Stimulated activated CD8-positive, alpha-beta memory T cell treated with anti-CD3 and anti-CD28 coated beads, Interleukin-12 subunit alpha, Interleukin-12 subunit beta, amount 100 ng/mL, for 1 hour (primary cell): ENCODE measurements at places on chromosomes 3 and 15.

DNA sequence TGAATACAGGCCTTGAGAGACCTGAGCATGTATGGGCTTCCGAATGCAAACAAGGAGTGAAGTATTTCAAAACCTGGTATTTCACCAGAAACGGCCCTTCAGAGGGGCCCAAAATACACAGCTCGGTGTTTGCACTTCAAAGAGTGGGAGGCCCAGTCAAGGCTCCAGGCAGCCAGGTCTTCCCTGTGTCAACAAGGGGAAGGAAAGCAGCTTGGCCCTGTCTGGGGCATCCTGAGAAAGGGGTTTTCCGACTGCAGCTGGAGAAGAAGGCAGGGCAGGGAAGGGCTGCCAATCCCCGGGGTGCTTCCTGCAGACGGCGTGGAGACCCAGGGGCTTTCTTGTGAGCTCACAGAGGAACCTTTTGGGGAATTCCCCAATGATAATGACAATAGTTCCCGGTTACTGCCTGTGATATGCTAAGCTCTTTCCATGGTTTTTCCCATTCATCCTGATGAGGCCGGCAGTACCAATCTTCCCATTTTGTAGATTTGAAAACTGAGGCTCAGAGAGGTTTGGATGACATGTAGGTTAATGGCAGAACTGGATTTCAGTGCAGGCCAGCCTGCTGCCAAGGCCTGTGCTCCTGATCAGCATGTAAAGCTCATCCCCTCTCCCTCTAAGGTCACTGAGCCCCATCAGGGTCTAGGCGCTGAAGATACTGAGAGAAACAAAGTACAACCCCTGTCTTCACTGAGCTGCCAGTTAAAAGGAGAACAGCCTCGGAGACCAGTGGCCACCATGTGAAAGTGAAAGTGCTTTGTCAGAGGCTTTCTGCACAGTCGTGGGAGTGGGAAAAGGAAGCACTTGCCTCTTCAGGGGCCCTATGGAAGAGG is 43.0 kb upstream of the TLE3 start:
- DNase-seq = no peak

GRCh38 chr15:80531796-80532195 is 127.6 kb downstream of the ARNT2 start:
- no peak for DNase-seq

DNA sequence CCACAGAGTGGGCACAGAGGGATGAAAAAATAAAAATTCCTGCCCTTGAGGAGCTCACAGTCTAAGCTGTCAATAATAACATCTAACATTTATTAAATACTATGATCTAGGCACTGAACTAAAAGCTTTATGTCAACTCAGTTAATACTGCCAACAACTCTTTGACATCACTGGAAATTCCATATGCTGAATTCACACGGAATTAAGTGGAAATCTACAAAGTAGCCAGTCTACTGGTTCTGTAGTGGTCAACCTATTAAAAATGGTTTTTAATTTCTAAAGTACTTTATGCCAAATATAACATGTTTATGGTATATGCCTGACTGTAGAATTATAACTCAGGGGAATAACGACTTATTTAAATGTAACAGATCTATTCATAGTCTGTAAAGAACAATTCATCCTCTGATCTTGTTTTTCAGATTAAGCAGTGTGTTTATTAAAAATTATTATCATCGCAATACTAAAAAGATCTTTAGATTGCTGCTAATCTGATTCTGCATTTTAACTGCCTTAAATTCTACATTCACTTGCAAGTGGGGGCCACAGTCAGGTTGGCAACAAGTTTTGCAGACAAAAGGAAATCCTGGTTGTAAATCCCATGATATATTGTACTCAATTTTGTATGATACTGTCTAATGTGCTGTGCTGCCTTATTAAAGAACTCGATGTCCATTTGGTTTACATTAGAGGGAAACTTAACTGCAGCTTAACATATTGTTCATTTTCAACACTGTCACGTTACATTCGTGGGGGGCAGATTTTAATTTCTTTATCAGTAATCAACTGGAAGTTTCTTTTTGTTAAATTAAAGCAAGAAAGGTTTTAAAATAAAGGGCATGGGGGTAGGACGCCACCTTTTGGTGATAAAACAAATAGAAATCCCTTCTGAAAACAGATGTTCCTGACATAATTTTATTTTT is 2.6 kb upstream of the FOXP1 start:
- DNase-seq = peak; percentile 16

GRCh38 chr3:158768881-158769543 is 32.8 kb upstream of the MFSD1 start:
- no peak for DNase-seq

DNA sequence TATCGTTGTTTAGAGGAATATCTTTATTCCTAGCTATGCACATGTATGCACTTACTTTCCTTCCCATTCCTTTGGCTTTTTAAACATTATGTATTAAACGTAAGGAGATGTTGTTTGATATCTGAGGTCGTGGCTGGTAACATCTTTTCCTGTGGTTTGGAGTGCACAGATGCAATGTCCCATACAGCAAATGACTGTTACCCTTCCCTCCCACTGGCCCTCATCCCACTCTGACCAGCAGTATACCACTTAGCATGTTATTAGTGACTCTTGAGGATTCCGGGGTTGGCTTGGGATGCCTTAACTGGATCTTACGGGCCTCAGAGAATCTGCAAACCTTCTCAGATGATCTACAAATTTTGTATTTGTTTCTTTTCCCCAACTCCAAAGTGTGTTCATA is 34.5 kb downstream of the TGFBR2 start:
- no peak for DNase-seq

GRCh38 chr3:37779289-37780152 is 82.2 kb upstream of the CTDSPL start:
- no peak for DNase-seq

- no peak for DNase-seq
These were observed 23.0 kb downstream of the HSPBAP1 start for GRCh38 chr3:122770521-122771202.

DNA sequence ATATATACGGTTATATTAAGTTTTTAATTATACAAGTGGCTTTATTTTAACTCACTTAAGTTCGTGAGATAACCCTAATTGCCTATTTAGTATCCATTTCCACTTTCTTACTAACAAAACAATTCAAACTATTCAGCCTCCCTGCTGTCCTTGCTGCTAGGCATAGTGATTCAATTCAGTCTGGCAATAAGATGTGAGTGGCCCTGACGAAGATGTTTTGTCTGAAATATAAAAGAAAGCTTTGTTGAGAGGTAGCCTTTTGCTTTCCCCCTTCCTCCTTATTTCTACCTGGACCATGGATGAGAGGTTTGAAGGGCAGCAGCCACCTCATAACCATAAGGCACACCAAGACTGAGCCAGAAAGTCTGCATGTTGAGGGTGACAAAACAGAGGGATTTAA is 89.3 kb upstream of the TRIM42 start:
- no peak for DNase-seq

GRCh38 chr15:33971811-33972210 is 3.5 kb downstream of the CHRM5 start:
- no peak for DNase-seq

GRCh38 chr15:25946241-25946805 is 83.2 kb upstream of the ATP10A start:
- no peak for DNase-seq

- DNase-seq = no peak
These were observed 4.4 kb upstream of the PLSCR2 start for GRCh38 chr3:146473726-146474125.
